ENCODE measurements at places on chromosomes 7 and 10.

GRCh38 chr7:92025260-92025659 is 84.6 kb downstream of the AKAP9 start:
- DNase-seq, result peak; percentile 51

- DNase-seq, result no peak
These were observed 237.3 kb downstream of the CDK14 start for GRCh38 chr7:90833443-90833842.

DNA sequence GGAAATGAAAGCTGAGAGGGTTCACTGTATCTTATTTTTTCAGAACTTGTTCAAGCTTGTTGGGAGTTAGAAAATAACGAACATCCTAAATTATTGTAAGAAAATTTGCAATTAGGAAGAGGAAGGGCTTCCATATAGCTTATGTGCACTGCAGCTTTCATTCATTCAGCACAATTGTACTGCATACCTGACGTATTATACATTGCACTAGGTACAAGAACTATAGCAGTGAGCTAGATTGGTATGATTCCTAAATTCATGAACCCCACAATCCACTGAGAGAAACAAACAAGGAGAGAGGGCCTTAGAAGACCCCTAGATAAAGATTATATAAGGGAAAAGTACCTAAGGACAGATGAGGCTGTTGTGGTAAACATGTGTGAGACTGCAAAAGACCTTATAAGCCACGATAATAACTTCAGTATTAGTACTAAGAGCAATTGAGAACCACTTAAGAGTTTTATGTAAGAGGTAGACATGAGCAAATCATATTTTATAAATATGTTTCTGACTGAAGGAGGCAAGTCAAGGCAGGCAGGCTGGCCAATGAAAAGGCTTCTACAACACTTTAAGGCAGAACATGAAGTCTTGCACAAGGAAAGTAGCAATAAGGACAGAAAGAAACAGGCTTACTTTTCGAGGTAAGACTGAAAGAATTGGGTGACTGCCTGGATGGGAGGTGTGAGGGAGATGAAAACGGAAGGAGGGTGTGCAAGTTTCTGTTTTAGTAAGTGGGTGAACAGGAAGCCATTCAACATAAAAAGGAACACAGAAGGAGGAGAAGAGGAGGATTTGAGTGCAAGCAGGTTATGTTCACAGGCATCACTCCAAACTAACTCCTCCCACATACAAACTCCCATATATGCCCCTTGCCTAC is 77.9 kb upstream of the LRRN3 start:
- no peak for DNase-seq

DNA sequence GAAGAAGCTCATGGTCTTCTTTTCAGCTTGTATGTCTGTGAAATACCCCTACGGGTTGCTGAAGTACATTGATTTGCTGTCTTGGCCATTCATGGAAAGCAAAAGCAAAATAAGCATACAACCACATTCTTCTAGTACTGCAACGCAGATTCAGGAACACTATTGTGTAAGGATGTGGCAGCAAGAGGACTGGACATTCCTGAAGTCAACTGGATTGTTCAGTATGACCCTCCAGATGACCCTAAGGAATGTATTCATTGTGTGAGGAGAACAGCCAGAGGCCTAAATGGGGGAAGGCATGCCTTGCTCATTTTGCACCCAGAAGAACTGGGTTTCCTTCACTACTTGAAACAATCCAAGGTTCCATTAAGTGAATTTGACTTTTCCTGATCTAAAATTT is 133.4 kb upstream of the ANKRD1 start:
- peak; percentile 55 for DNase-seq

DNA sequence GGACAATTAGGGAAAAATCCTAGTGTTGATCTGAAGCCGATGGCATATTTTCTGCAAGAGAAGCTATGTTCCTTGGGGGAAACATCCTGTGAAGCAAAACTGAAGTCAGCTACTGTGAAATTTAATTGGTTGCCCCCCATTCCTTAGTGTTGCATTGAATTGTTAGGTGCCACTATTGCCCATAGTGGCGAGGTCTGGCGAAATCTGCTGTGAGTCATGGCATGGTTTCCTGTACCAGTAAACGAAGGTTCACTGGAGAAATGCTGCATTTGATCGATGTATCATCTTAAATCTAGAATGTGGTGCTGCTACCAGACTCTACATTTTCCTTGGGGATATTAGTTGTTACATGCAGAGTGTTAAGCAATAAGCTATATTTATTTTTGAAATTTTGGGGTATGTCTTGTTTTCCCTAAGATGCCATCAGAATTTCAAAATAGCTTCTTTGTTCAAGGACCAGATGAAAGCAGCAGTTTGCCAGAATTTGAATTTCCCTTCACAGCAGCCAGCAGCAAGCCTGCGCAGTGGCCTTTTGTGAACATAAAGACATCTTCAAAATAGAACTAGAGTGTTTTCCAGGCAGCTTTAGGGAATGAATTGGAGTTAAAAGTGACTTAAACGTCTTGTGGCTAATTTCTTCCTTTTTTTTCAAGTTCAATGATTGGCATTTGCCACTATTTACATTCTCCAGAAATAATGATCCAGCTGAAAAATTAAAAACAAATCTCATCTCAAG is 348.6 kb upstream of the COBL start:
- no peak for DNase-seq

DNA sequence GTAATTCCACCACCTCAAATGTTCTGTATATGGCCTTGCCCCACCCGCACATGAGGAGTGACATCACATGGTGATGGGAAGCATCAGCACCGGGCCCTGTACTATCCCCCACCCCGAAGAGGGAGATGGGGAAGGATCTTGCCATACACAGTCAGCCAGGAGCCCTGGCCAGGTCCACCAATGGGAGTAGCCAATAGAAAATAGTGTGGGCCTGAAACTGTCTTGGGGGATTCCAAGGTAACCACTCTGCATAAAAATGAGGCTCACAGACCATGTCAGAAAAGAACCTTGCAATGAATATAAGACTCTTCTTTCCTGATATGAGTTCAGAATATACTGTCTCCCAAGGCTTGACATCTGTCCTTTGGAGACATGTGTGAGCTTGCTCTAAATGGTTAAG is 51.1 kb downstream of the ADRB1 start:
- DNase-seq, result no peak

- DNase-seq, result no peak
These were observed 102.7 kb upstream of the SDK1 start for GRCh38 chr7:3198316-3198715.

- DNase-seq, result no peak
These were observed at the start of gene PIP4K2A for GRCh38 chr10:22714479-22715289. Gene PIP4K2A, minus strand, starts transcription at chr10:22714578. Its CDS starts 252 bp downstream, at chr10:22714326.

- DNase-seq, result peak; percentile 6
These were observed at the start of gene RNLS for GRCh38 chr10:88582806-88583583. Gene RNLS, minus strand, starts transcription at chr10:88583318.

DNA sequence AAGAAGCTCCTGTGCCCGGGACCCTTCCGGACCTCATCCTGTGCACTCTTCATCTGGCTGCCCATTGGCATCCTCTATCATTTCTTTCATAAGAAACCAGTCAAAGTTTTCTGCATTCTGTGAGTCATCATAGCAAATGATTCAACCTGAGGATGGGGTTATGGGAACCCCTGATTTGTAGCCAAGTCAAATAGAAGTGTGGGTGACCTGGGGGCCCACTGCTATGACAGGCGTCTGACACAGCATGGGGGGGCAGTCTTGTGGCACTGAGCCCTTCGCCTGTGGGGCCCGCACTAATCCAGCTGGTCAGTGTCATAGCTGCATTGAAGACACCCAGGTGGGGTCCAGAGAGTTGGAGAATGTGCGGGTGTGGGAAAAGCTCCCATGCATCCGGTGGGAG is 230.4 kb downstream of the USP6NL start:
- no peak for DNase-seq

DNA sequence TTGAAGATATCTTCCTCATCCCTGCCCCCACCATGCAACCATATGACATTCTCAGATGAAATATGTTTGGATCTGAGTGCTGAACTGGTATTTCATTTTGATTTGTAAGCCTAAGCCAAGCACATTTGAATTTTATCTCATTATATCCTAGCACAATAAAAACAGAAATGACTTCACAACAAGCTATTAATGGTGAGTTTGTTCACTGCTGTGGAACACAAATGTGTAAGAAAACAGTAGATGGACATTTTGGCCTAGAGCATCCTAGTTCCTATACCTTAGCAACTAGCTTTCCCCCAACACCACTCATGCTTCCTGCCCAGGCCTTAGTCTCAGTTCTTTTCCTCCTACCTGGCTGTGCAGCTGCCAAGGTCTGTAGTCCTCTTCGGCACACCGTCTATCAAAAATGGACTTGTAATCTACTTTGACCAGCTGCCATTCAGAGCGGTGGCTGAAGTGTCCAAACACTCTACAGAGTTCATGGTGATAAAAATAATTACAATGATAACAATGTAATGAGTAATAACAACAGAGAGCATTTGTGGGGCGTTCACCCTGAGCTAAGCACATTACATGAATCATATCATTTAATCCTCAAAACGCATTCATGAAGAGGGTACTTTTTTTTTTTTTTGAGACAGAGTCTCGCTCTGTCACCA is 491.9 kb downstream of the SORCS1 start:
- DNase-seq, result no peak

- DNase-seq, result no peak
These were observed 71.5 kb downstream of the COL13A1 start for GRCh38 chr10:69873135-69873639.

- no peak for DNase-seq
These were observed 634 bp upstream of the OR9A4 start for GRCh38 chr7:141915565-141915964.

DNA sequence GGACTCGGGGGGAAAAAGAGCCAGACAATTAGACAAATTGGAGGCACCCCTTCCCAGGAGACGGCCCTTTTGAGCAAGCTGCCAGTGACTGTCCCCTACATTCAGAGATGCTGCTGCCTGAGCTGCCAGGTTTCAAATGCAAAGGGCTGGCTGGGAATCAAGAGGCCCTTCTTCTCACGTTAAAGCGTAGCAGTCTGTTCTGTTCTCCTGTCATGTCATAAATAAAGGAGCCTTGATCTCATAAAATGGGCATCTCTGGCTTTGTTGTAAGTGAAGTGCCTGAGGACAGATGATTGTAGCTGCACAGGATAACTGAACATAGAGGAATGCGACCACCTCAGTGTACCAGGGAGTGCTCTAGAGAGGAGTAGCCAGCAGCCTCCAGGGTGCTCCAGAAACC is 917.9 kb downstream of the GRID1 start:
- DNase-seq, result no peak

DNA sequence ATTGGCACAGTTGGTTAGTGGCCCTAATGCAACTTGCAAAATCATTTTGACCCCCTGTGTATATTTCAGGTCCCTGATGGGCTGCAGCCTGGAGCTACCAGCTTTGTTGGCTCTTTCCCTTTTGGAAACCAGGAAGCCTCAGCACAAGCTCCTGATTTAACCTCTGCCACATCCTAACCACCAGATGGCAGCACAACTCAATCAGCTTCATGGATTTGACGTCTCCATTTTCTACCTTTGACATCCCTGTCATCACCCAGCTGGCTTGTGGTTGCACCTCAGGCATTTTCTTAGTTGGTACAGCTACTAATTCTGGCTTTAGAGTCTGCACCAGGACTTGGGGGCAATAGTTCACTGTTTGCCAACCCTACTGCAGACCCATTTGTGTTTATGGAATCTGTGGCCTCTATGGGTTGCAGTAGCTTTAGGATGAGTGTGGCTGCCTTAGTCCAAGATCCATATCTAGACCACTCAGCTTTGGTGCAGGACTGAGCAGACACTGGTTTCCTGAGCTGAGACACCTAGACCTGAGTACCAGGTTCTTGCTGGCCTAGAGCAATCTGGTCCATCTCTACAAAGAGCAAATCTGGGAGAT is 456.2 kb downstream of the REEP3 start:
- peak; percentile 4 for DNase-seq

- peak; percentile 62 for DNase-seq
These were observed 181.7 kb downstream of the HECW1 start for GRCh38 chr7:43294080-43294630.

- DNase-seq, result no peak
These were observed 11.2 kb upstream of the PRTFDC1 start for GRCh38 chr10:24963521-24964041.

DNA sequence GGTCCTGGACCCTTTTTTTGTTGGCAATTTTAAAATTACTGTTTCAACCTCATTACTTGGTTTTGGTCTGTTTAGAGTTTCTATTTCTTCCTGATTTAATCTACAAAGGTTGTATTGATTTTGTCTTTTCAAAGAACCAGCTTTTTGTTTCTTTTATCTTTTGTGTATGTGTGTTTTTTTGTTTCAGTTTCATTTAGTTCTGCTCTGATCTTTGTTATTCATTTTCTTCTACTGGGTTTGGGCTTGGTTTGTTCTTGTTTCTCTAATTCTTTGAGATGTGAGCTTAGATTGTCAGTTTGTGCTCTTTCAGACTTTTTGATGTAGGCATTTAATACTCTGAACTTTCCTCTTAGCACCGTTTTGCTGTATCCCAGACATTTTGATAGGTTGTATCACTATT is 8.5 kb upstream of the MRPS33 start:
- no peak for DNase-seq

DNA sequence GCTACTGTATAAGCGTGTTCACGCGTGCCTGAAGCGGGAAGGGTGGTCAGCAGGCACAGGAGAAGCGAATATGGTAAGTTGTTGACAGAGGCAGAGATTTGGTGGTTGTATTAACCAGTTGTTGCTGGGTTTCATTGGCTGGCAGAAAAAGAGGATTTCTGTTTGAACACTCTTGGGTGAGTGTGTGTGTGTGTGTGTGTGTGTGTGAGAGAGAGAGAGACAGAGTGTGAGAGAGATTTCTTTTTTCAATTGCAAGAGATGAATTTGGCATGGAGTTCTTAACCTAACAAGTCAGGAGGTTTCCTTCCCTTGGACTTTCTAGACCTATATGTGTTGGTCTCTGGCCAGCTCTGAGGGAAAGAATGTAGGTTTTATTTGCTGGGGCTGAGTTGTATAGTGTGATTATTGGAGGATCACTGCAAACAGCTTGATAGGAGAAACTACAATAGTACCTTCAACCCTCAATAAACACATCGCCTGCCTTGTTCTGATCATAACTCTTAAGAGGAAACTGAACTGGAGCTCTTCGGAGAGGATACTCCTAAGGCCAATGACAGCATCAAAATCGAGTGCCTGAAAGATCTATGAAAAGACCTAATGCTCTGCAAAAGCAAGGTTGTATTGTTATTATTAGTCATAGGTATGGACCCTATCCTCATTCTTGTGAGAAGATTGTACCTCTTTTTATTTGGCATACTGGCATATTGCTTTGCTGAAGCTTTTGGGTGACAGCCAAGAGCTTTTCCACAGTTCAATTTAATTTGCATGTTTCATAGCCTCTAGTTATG is 1.2 kb downstream of the MCU start:
- DNase-seq, result no peak

GRCh38 chr7:1503390-1503789 is 799 bp downstream of the INTS1 start:
- no peak for DNase-seq

- no peak for DNase-seq
These were observed 655.2 kb upstream of the NRG3 start for GRCh38 chr10:81219758-81220157.

- DNase-seq, result no peak
These were observed 760 bp downstream of the CBX3 start for GRCh38 chr7:26202019-26202990.

DNA sequence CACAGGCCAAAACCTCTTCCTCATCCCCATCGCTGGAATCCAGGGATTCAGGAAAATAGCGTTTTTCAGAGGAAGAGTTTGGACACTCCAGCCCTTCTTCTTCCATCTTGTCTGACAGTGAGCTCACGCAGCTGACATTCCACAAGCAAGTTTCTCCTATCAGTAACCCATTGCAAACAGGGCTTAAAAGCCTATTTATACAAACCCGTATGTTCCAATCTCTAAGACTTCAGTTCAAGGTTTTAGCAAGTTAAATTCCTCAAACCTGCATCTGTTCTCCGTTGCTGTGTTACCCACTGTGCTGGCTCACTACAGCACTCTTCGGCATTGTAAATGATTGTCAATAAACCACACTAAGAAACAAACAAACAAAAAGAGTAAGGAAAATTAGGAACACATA is 373 bp downstream of the DHX32 start:
- DNase-seq, result no peak

All from astrocyte of the cerebellum (primary cell).